Stimulated activated CD4-positive, alpha-beta T cell treated with anti-CD3 and anti-CD28 coated beads, Interleukin-4, amount 100 ng/mL, for 1 hour (primary cell): ENCODE measurements at places on chromosomes 3 and 15.
A peak's percentile ranks its signal among the peaks of the same experiment; 100 is the strongest.

- no peak for DNase-seq
Measured at GRCh38 chr3:122665881-122666280, 14.8 kb upstream of the PARP14 start.

DNA sequence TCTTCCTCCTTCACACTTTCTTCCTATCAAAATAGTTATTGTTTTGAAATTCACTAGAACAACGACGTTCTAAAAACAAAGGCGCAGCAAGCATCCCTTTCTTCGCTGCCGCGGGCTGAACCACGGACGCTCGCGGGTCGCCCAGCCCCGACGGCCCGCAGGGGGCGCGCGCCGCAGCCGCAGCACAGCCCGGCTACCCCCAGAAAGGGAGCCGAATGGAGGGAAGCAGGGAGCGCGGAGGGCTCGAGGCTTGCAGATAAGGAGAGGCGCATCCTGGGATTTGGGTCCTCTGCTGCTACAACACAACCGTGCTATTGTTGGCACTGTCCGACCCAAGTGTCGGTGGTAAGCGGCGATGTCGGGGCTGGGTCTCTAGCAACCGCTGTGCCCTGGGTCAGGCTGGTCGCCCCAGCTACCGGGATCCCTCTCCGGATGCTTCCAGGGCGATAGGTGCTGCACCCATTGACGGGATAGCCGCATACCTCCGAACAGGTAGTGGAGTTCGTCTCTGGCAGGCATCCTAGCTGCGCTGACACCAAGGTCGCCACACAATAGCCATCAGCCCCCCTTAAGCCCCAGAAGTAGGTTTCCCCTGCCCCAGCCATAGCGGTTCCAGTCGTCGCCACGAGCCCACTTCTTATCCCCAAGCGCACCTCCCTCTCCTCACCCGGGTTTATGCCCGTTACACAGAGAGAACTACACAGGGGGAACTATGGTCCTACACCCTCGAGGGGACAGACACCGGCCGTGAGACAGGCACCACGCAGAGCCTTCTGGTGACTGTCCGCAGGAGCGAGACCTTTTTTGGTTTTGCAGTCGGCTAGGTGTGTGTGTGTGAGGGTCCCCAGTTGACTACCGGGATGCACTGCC lies 6.0 kb downstream of the ONECUT1 start:
- peak; percentile 48 for DNase-seq

- no peak for DNase-seq
Measured at GRCh38 chr3:143644370-143645089, 203.7 kb downstream of the SLC9A9 start.

- no peak for DNase-seq
Measured at GRCh38 chr3:53114412-53115074, 15.7 kb downstream of the RFT1 start.

GRCh38 chr3:44301746-44302145 lies 36.8 kb upstream of the TCAIM start:
- no peak for DNase-seq

GRCh38 chr3:131427226-131427625 lies 45.7 kb downstream of the NUDT16 start:
- DNase-seq: no peak

DNA sequence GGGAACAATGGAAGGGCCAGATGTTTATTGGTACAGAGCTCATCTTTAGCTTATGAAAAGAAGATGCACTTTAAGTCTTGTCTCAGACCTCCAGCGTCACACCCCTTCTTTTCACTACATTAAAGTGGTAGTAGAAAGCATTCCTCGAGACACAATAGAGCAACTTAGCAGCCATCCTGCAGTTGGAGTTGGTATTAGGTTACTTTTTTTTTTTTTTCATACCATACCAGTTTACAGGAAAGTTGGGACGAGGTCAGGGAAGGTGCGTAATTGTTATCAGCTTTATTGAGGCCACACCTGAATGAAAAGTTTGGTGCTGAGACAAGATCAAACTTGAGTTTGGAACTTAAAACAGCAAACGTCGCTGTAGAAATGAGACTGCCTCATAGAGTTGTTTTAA lies 203.8 kb downstream of the SOX2 start:
- DNase-seq: no peak

DNA sequence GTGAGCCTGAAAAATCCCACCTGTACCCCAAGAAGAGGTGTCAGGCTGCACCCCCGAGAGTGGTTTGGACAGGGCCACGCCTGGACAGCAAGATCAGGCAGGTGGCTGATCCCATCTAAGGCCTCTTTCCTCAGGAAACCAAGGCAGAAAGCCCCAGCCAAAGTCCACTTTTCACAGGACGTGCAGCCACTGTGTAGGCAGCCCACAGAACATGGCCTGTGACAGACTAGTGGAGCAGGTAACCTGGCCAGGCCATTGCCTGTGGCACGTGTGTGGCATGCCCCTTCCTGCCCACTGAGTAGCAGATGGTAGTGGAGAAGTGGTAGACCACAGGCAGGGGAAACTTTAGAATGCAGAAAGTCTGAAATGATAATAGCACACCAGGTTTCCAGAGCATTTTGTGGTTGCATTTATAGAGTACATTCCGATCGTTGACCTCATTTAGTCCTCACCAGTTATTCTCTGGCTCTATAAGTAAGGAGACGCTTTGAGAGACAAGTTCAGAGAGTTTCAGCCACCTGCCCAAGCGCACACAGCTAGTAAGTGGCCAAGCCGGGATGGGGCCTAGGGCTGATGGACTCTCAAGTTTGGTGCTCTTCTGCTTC lies 68.7 kb downstream of the AAGAB start:
- no peak for DNase-seq

DNA sequence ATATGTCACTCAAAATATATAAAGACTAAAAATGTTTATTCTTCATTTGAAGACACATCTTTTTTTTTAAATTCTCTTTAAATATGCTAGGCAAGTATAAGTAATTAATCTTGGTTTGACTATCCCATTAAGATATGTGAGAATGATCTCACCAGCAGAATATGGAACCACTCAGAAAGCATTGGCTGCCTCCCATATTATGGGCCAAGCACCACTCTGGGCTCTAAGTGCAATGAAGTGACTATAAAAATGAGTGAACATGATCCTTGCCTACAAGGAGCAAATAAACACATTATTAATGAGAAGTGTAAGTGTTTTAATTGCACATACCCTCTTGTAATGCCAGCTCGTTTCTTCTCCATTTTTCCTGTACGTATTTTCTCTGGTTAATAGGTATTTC lies 328.5 kb downstream of the NAALADL2 start:
- DNase-seq: no peak
